Endothelial cell of umbilical vein (primary cell): ENCODE measurements at places on chromosomes 3 and 15. TPM values are rescaled to one million over a fixed set of nuclear protein-coding genes. Genes with fewer than 3 reads are reported as not detected.

The CAMKV gene
- total RNA-seq = not detected in 2 replicates

The PSTPIP1 gene
- total RNA-seq = not detected in 2 replicates

DNA sequence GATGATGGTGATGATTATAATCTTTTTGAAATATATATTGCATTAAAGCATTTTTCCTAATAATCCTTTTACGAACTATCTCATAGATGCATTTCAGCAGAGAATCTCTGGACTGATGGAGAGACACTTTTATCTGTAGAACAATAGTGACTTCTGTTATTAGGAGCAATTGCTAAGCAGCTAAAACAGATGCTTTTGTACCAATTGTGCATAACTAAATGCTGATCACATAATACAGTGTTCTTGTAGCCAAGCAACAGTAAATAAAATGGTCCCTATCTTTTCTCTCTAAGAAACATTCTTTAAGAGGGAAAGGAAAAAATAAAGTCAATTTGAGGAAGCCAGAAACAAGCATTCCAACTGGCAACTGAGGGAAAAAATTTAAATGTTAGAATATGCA lies 405.8 kb upstream of the GOLIM4 start:
- DNase-seq = no peak

The GATA2 gene
- total RNA-seq = 62.2 and 63.9 TPM in 2 replicates

GRCh38 chr15:77004189-77004588 lies 9.3 kb downstream of the PSTPIP1 start:
- DNase-seq = no peak

GRCh38 chr3:175150812-175151401 lies 291.8 kb downstream of the NAALADL2 start:
- no peak for DNase-seq

GRCh38 chr15:57228395-57228794 lies 147.9 kb upstream of the CGNL1 start:
- no peak for DNase-seq

- DNase-seq = no peak
Observed at GRCh38 chr3:123406598-123406997, 42.3 kb downstream of the ADCY5 start.

DNA sequence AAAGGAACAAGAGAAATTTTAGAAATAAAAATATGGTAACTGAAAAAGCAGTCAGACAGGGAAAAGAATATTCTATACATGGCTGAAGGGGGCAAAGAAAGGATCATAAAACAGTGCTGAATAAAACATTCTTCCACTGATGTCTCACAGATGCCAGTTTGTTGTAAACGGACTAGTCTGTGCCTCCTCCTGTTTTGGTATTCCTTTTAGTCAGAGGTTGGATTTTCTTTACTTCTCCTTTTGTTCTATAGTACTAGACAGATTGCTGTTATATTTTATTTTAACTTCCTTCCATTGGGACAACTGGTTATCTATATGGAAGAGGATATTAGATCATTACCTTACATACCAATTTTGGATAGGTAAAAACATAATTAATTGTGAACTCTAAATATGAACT lies 16.0 kb upstream of the GNB5 start:
- DNase-seq = no peak

DNA sequence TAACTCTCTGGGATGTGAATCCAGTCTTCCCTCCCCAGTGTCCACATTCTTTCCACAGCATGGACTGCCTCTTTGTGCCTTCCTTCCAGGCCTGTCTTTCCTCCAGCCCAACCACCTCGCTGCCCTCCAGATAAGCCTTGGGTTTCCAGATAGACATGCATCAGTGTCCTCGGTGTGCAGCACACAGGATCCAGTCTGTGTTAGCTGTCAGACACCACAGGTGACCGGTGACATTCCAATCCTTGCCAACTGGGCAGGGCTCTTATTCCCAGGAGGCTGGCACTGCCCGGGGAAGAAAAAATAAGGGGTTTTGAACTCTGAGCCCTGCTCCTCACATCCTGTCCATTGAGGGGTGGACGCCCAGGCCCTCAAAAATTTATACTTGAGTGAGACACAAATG lies 6.0 kb upstream of the SLC6A1 start:
- no peak for DNase-seq

The TRPM1 gene
- total RNA-seq = 0.53 TPM in 1 of 2 replicates, not detected in the other

The CDHR4 gene
- total RNA-seq = not detected in 2 replicates

- peak; percentile 20 for DNase-seq
Observed at GRCh38 chr3:192005989-192006388, 545.0 kb downstream of the PYDC2 start.

DNA sequence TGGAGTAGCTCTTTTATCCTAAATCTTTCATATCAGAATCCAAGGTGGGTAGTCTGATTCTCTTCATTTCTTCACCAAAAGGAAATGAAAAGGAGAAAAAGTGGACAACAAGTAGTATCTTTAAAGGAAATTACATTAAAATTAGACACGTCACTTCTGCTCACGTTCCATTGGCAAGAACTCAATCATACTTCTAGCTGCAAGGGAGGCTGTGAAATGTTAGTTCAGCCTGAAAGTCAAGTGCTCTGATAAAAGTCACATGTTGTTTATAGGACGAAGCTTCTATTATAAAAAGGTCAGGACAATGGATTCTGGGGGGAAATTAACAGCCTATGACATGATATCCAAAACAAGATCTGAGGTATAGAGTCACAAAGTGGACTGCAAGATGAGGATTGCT lies 164.6 kb upstream of the MCTP2 start:
- DNase-seq = no peak

The SUCLG2 gene
- 35.9 and 38.3 TPM in 2 replicates for total RNA-seq

DNA sequence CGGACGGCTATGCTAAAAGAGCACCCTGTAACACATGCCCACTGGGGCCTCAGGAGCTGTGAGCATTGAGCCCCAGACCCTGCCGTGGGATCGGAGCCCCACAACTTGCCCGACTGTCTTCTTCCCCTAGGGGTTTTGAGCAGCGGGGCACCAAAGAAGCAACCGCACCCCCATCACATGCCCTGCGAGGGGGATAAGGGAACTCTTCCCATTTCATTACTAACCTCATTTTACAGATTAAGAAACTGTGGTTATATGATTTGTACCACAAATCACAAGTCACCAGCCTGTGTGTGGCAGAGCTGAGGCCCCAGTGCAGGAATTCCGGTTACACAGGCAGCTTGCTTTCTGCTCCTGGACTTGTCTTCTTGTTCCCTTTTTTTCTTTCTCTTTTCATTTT lies 86.2 kb downstream of the CD47 start:
- no peak for DNase-seq

DNA sequence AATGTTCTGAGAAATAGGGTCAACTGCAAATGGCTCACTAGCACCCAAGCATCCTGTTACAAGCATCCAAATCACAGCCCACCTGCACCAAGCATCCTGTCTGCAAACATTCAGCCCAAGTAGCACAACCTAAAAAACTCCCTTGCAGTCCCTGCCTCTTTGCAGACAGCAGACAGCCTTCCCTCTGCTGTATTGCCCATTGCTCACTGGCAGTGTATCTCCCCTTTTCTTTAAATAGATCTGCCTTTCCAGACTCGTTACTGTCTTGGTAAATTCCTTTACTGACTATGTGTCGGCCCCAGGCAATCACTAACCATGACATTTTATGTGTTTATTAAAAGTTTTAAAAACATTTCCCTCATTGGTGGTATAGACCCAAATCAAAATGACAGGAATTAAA lies 155.4 kb downstream of the ADAMTSL3 start:
- DNase-seq = no peak

GRCh38 chr3:69746119-69746518 lies 6.9 kb downstream of the MITF start:
- DNase-seq = no peak

The RARRES1 gene
- 1.5 and 1.8 TPM in 2 replicates for total RNA-seq
